Adrenal gland (tissue), 19 donors: ENCODE measurements at places on chromosomes 12 and 14. TPM values are rescaled to one million over a fixed set of nuclear protein-coding genes. Genes with fewer than 3 reads are reported as not detected.

Gene IQSEC3
- 0.35 TPM for total RNA-seq

- no peak overlapping the region for H3K4me3 ChIP-seq
- no peaks in the 10 kb centered on the region for H3K36me3 ChIP-seq
- no peak for DNase-seq
- no peaks in the 10 kb centered on the region for H3K27me3 ChIP-seq
Measured at GRCh38 chr14:105388976-105389375, 9.4 kb upstream of the TEX22 start.

DNA sequence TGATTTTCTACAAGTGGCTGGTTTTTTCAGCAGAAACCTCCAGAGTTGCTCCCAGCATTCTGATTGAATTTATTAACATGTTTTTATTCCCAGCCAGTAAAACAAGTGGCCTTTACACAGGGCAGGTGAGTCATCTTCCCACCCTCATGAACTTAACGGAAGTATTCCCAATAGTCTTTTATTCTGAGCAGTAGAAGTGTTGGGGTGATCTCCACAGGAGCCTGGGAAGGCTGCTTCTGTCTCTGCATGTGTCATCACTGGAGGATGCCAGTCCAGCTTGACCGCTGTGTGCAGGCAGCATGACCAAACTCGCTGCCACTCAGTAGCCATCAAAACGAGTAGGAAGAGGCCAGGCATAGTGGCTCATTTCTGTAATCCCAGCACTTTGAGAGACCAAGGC, 13.4 kb upstream of the DNAH10 start:
- DNase-seq = no peak
- no peak overlapping the region for H3K4me3 ChIP-seq
- peaks cover 54% of the 10 kb centered on the region for H3K36me3 ChIP-seq
- H3K27ac ChIP-seq = no peak overlapping the region

DNA sequence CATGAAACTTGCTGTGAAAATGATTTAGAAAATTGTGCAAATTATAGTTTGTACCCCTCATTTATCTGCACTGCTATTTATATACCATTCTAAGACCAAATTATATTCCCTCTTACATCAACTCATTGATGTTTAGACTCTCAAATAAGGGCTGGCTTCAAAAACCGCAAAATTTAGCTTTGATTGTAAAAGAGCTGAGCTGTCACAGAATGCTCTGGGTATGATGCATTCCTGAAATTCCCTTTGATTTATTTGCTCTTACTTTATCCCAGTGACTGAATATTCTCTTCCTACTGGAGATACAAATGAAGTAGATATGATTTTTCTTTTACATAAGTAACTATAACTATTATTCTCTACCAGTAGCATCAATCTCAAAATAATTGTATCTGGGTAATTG, 78.0 kb upstream of the TMTC2 start:
- no peak overlapping the region for H3K4me3 ChIP-seq
- DNase-seq = no peak

Gene LRRK2
- 25.6 TPM for total RNA-seq

Gene REP15
- total RNA-seq = 0.91 TPM

DNA sequence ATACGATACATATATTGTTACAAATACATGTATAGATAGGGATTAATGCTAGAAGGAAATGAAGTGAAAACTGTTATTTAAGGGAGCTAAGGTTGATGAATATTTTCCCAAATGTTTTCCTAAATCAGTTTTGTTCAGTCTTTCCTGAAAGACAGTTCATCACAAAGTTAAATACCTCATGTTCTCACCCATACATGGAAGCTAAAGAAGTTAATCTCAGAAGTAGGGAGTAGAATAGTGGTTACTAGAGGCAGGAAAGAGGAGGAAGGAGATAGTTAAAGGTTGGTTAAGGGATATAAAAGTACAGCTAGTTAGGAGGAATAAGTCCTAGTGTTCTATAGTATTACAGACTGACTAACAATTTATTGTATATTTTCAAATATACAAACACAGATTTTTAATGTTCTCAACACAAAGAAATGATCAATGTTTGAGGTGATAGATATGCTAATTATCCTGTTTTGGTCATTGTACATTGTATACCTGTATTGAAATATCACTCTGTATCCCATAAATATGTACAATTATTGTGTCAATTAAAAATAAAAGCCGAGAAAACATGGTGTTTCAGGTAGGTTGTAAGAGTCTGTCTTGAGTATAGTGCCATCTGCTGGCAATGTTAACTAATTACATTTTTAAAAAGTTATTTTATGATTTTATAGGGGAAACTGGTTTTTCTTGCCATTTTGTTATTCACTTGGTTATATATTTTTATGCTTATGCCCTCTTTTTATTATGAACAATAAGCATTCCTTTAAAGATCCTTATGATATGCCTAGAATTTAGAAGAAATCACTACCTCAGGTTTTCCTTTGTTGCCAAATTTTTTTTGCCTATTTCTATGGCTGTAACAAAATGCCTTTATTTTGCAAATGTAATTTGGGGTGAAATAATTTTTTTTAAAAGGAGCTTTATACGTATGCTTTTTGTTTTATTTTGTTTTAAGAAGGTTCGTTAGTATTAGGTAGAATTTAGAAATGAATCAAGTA, 26.9 kb downstream of the ZDHHC17 start:
- no peak for DNase-seq
- no peak overlapping the region for H3K27ac ChIP-seq
- no peaks in the 10 kb centered on the region for H3K27me3 ChIP-seq

- no peaks in the 10 kb centered on the region for H3K4me1 ChIP-seq
- no peaks in the 10 kb centered on the region for H3K27me3 ChIP-seq
- no peak for DNase-seq
- no peak overlapping the region for H3K27ac ChIP-seq
- no peaks in the 10 kb centered on the region for H3K36me3 ChIP-seq
Measured at GRCh38 chr14:41362139-41362538, 244.5 kb upstream of the LRFN5 start.

- no peaks in the 10 kb centered on the region for H3K27me3 ChIP-seq
- H3K36me3 ChIP-seq = no peaks in the 10 kb centered on the region
- no peak for DNase-seq
- H3K27ac ChIP-seq = peak overlapping the region; percentile 37
- no peak overlapping the region for H3K4me3 ChIP-seq
Measured at GRCh38 chr12:47754126-47754525, 4.6 kb downstream of the RAPGEF3 start.

DNA sequence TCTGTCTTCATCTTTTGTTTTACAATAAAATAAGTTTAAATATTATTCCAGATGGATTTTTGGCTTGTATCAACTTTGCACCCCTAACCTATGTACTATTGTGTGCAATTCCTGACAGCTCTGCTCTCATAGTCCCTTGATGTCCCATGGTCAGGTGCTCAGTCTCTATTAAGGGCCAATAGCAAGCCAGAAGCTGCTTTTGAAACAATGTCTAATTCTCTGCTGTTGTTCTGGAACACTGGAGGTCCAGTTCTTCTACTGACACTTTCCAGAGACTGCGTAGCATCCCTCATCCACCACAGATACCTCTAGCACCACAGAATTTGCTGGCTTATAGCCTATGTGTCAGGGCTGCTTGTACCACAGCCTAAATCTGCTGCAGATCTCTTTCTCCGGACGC, 74.6 kb downstream of the BRMS1L start:
- H3K4me3 ChIP-seq = no peak overlapping the region
- no peaks in the 10 kb centered on the region for H3K27me3 ChIP-seq
- H3K27ac ChIP-seq = no peak overlapping the region
- no peak for DNase-seq
- H3K36me3 ChIP-seq = no peaks in the 10 kb centered on the region

- no peaks in the 10 kb centered on the region for H3K4me1 ChIP-seq
- no peak overlapping the region for H3K4me3 ChIP-seq
- no peaks in the 10 kb centered on the region for H3K36me3 ChIP-seq
- no peak overlapping the region for H3K27ac ChIP-seq
- DNase-seq = no peak
- no peaks in the 10 kb centered on the region for H3K27me3 ChIP-seq
Measured at GRCh38 chr14:98868866-98869265, 403.1 kb downstream of the BCL11B start.

Gene CAPZA3
- total RNA-seq = not detected

DNA sequence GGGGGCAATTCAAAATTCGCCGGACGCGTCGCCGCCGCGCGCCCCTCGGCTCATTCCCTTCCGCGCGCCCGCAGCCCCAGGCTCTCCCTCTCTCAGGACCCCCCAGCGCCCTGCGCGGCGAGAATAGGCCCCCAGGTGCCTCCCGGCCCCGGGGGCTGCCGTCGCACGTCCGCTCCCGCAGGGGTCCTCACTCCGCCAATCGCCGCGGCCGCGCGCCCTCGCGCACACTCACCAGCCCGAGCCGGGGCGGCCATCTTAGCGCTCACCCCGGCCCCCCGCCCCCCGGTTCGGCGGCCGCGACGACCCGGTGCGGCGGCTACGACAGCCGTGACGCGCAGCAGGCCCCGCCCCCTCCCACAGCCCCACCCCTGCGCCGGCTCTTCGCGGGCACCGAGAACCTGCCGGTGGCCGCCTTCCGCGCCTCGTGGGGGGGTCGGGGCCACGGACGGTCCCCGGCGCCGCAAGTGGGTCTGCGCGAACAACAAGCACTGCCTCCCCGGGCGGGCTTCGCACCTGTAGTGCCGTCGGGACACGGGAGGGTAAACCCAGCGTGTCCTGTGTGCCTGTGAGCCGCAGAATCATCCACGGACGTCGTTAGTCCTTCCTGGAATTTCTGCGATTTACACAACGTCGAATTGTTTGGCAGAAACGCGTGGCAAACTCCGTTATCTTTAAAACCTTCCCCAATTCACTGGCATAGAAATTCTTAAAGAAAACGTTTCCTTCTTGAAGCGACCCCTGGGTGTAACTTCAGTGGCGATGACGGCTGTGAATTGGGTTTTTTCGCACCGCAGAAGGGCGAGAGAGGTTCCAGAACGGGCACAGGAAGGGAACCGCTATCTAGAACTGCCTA, 2.5 kb downstream of the USP44 start:
- no peak overlapping the region for H3K27ac ChIP-seq
- peaks cover 9% of the 10 kb centered on the region for H3K4me1 ChIP-seq
- H3K4me3 ChIP-seq = peak overlapping the region; percentile 41

GRCh38 chr12:100391856-100392255, 35.0 kb downstream of the SLC17A8 start:
- peak; percentile 65 for DNase-seq
- no peaks in the 10 kb centered on the region for H3K4me1 ChIP-seq
- no peaks in the 10 kb centered on the region for H3K27me3 ChIP-seq
- H3K4me3 ChIP-seq = no peak overlapping the region

DNA sequence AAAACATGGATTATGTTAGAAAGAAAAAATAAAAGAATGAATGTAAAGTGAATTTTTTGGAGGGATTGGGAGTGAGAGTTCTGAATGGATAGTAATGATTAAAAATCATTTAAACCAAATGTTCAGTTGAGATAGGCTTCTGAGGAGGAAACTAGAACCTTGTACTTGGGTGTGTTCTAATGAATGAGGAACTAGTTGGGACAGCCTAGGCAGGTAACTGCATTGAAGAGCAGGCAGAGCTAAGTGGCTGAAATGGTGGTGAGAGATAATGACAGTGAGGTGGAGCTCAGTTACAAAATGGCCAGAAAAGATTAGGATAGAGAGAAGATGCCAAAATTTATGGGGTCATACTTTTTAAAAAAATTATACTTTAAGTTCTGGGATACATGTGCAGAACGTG, 132.9 kb downstream of the ATP23 start:
- H3K27ac ChIP-seq = no peak overlapping the region
- no peak for DNase-seq
- H3K4me3 ChIP-seq = no peak overlapping the region
- no peaks in the 10 kb centered on the region for H3K27me3 ChIP-seq
- H3K4me1 ChIP-seq = no peaks in the 10 kb centered on the region

Gene ASB2
- total RNA-seq = 0.69 TPM

DNA sequence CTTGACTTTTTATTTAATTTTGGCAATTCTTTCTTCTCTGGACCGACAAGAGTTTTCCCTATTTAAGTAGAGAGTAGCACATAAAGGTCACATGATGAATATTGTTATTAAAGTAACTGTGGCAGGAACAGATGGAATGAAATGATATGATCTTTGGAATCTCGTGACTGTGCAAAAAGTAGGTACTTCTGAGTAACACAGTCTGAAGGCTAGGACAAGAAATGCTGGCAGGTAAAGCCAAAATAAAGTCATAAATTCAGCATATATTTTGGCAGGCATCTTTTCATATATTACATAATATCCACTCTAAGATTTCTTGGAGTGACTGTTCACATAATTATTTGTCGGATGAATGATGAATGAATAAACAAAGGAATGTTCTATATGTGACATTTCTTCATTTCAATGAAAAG, 121.4 kb downstream of the EFCAB11 start:
- H3K4me3 ChIP-seq = no peak overlapping the region
- no peaks in the 10 kb centered on the region for H3K36me3 ChIP-seq
- no peak overlapping the region for H3K27ac ChIP-seq
- no peak for DNase-seq

Gene RDH5
- total RNA-seq = 3.5 TPM

- no peak overlapping the region for H3K4me3 ChIP-seq
- no peak for DNase-seq
- H3K36me3 ChIP-seq = no peaks in the 10 kb centered on the region
- H3K27ac ChIP-seq = no peak overlapping the region
Measured at GRCh38 chr14:33781236-33781635, 169.6 kb downstream of the EGLN3 start.

- no peaks in the 10 kb centered on the region for H3K27me3 ChIP-seq
- H3K4me1 ChIP-seq = no peaks in the 10 kb centered on the region
- H3K36me3 ChIP-seq = no peaks in the 10 kb centered on the region
- no peak overlapping the region for H3K4me3 ChIP-seq
Measured at GRCh38 chr12:90126125-90126524, 417.5 kb upstream of the ATP2B1 start.

DNA sequence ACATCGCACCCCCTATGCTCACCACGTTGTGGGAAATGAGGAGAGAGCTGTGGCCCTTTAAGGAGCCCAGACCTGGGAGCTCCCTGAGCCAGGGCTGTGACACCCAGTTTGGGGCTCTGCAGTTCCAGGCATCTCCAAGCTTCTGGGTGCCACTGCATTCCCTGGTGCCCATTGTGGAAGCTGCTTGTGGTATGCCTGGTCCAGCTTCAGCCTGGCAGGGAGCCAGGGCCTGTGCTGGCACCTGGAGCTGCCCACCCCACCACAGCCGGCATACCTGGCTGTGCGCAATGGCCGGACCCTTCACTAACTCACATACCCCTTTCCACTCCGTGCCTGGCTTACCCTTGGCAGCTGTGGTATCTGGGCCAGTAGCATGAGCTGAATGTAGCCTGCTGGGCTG, 107.9 kb upstream of the OR4E1 start:
- no peak overlapping the region for H3K27ac ChIP-seq
- no peaks in the 10 kb centered on the region for H3K4me1 ChIP-seq
- DNase-seq = no peak
- no peaks in the 10 kb centered on the region for H3K36me3 ChIP-seq
- H3K27me3 ChIP-seq = no peaks in the 10 kb centered on the region
- H3K4me3 ChIP-seq = no peak overlapping the region

GRCh38 chr14:74855945-74856344, 20.0 kb downstream of the PROX2 start:
- DNase-seq = no peak
- no peak overlapping the region for H3K27ac ChIP-seq
- H3K27me3 ChIP-seq = no peaks in the 10 kb centered on the region

GRCh38 chr12:9662488-9662887, 7.0 kb upstream of the CLEC2D start:
- H3K36me3 ChIP-seq = peaks cover 7% of the 10 kb centered on the region
- no peak overlapping the region for H3K27ac ChIP-seq
- DNase-seq = no peak
- H3K4me3 ChIP-seq = no peak overlapping the region

GRCh38 chr14:101133068-101133467, 229.5 kb upstream of the RTL1 start:
- H3K27ac ChIP-seq = no peak overlapping the region
- H3K27me3 ChIP-seq = no peaks in the 10 kb centered on the region
- no peaks in the 10 kb centered on the region for H3K36me3 ChIP-seq
- DNase-seq = no peak
- H3K4me1 ChIP-seq = no peaks in the 10 kb centered on the region
- no peak overlapping the region for H3K4me3 ChIP-seq

Gene PTGER2
- total RNA-seq = not detected

Gene TAS2R14
- 3.0 TPM for total RNA-seq
